ENCODE measurements at places on chromosomes 13 and 19. TPM values are rescaled to one million over a fixed set of nuclear protein-coding genes. Genes with fewer than 3 reads are reported as not detected.

GRCh38 chr19:45645631-45646344 lies 6.6 kb upstream of the EML2 start:
- DNase-seq, result no peak

The C19orf67 gene
- not detected for polyA plus RNA-seq

DNA sequence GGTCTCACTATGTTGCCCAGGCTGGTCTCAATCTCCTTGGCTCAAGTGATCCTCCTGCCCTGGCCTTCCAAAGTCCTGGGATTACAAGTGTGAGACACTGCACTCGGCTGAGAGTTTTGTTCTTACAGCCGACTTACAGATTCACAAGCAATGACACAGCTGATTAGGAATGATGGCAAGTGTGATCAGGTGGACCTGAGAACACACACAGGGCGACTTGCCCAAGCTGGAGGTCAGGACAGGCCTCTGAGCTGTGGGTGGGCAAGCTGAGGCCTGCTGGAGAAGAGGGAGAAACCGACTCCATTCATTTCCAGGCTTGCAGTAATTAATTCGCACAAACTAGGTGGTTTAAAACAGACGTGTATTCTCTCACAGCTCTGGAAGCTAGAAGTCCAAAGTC lies 8.1 kb upstream of the ATG4D start:
- peak; percentile 79 for DNase-seq

The ZNF134 gene
- polyA plus RNA-seq, result 12.1 TPM

DNA sequence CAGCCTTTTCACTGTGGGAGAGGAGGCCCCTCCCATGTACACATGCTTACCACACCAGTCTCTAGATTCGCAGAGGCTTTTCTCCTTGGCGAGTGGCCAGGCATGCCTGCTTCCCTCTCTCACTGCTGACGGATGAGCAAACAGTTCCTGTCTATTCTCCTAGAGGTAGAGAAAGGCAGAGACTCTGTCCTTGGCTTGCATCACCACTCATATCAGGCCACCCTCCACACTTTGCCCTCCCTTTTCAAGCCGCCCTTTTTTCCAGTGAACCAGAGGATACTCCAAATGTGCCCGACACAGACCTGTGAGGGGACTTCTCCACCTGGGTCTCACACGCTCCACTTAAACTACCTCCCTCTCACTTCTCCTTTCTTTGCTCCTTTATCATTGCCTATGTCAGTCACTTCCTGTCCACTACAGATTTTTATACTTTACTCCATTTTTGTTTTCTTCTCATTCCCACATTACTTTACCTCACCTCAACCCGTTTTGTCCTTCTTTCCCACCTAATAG lies 284.6 kb downstream of the DNAJC15 start:
- peak; percentile 7 for DNase-seq

GRCh38 chr13:65594298-65594781 lies 1635.8 kb downstream of the PCDH9 start:
- no peak for DNase-seq

DNA sequence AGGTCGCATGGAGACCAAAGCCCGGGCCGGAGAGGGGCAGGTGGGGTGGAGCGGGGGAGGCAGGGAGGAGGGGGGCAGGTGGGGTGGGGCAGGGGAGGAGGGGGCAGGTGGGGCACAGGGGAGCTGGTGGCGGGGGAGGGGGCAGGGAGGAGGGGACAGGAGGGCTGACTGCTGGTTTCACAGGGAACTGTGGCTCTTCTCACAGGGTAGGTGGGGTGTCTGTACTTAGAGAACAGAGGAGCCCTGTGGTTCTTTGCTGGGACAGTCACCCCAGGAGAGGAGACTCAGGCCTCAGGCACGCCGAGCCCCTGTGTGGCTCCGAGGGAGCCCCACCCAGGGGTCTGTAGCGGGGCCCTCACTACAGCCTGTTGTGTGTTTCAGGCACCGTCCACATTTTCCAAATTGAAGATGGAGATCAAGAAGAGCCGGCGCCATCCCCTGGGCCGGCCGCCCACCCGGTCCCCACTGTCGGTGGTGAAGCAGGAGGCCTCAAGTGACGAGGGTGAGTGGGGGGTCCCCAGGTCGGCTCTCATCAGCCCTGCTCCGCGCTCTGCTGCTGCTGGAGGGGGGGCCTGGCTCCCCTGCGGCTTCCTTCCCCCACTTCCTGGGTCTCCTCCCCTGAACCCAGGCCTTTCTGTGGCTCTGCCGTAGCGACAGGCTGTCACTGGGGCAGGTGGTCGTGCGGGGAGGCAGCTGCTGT lies 162.7 kb downstream of the KDM4B start:
- DNase-seq, result no peak

DNA sequence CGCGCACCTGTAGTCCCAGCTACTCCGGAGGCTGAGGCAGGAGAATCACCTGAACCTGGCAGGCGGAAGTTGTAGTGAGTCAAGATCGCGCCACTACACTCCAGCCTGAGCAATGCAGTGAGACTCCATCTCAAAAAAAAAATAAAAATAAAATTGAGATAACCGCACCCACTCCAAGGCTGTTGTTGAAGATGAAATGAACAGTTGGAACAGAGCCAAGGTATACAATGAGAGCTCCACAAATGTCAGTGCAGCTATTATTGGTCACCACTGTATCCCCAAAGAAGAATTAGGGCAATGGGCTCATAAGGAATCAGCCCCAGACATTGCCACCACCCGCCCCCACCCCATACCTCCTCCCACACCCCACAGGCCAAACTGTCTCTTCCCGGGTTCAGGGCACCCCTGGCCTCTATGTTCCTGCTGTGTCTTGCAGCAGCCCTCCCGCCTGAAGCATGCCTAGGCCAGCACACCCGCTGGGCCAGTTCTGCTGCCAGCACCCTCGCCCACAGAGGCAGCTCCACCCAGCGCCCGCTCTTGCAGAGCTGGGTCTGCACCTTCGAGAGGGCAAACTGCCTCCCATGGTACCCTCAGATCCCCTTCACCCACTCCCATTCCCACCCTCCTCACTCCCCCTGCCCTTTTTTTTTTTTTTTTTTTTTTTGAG lies 3.5 kb upstream of the S1PR5 start:
- DNase-seq, result no peak

- no peak for DNase-seq
These were observed 68.6 kb downstream of the DPF1 start for GRCh38 chr19:38155453-38155852.

GRCh38 chr13:110431425-110432294 lies 124.6 kb downstream of the COL4A2 start:
- no peak for DNase-seq

The ZSCAN4 gene
- polyA plus RNA-seq, result 0.26 TPM

GRCh38 chr13:110790371-110790770 lies 76.9 kb downstream of the ING1 start:
- no peak for DNase-seq

- no peak for DNase-seq
These were observed 1597.1 kb upstream of the MIR17HG start for GRCh38 chr13:89750371-89750770.

The TMPRSS9 gene
- polyA plus RNA-seq, result not detected

DNA sequence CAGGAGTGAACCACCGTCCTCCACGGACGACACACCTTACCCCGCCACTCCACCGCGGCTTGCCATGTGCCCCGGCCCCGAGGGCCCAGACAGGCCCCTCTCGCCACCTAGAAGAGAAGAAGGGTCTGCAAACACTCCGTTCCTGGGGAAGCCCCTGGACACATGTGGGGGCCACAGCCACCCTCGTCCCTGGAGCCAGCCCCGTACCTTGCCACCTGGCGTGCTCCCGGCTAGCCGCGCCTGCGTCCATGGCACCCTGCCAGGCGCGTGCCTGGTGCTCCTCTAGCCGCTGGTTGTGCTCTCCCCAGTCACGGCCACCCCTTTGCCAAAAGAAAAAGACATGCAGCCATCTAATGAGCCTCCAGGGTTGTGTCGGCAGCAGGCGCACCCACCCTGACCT lies 19.9 kb upstream of the TINCR start:
- no peak for DNase-seq

DNA sequence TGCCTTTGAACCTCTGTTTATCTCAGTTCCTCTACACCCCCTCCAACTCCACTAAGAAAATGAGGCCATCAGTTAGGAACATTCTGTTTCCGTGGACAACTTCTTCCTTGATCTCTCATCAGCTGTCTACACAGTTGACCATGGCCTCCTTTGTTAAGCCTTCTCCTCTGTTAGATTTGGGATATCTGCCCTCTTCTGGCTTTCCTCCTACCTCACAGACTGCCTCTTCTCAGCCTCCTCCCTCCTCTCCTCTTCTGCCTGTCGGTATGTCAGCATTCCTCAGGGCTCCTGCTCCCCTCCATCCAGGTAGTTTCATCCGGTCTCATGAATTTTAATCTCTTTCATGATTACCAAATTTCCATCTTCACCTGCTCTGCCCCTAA lies 454.9 kb downstream of the FOXO1 start:
- no peak for DNase-seq

GRCh38 chr19:9996541-9996940 lies 13.8 kb downstream of the COL5A3 start:
- no peak for DNase-seq

The C19orf53 gene
- 143 TPM for polyA plus RNA-seq

GRCh38 chr13:46169758-46170157 lies 12.2 kb downstream of the LCP1 start:
- DNase-seq, result no peak

DNA sequence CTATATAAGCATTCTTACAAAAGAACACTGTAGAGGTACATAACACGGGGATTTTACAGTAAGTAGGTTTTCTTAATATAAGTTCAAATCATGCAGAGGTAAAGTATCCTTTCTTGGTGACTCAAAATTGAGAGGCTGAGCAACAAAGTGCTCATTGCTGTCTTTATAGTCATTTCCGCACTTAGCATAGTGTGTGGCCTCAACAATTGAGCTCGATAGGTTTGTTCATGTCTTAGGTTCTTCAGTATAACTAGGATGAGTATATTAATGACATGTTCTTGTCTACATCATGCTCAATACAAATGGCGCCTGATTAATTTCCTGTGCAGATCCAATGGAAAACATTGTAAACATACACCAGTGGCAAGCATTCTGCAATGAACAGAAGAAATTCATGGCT lies 1.4 kb downstream of the WDFY2 start:
- no peak for DNase-seq

The PTH2 gene
- not detected for polyA plus RNA-seq

GRCh38 chr19:45395821-45396617 lies 8.8 kb downstream of the PPP1R13L start:
- no peak for DNase-seq

The LHB gene
- polyA plus RNA-seq, result not detected

The C19orf25 gene
- 24.9 TPM for polyA plus RNA-seq

GRCh38 chr19:38975214-38975860 lies at the start of gene FBXO17:
TSS of gene FBXO17 (minus strand) at chr19:38975742. CDS start at chr19:38950319, 25,423 bp downstream.
- DNase-seq, result no peak

- DNase-seq, result no peak
These were observed 137.6 kb downstream of the FLT1 start for GRCh38 chr13:28357247-28357825.

The CBARP gene
- polyA plus RNA-seq, result 2.8 TPM

- no peak for DNase-seq
These were observed 1.2 kb downstream of the CPT1C start for GRCh38 chr19:49692147-49692506.

GRCh38 chr13:73300718-73301425 lies 242.1 kb downstream of the KLF5 start:
- DNase-seq, result no peak

The RNF17 gene
- polyA plus RNA-seq, result not detected

The NLRP7 gene
- not detected for polyA plus RNA-seq

DNA sequence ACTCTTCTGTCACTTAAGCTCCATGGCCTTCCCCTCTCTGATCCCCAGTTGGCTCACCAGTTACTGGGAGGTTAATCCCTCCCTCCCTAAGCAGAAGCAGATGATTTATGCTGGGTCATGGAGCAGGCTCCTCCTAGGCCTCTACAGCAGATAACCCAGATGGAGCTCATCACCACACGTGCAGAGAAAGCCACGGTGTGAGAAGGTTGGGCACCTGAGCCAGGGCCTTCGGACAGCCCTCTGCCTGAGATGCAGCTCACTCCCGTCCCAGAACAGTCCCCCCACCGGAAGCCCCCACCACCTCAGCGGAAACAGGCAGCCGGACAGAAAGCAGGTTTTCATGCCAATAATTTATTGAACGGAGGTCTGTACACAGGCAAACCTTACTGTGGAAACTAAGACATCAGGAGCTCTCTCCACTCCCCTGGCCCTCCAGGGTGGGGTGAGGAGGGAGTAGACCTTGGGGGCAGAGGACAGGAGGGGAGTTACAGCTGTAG lies 9.8 kb downstream of the ZNF526 start:
- no peak for DNase-seq
